ENCODE measurements at places on chromosomes 5 and 9.

- no peak for DNase-seq
Observed at GRCh38 chr9:11577522-11577921, 964.7 kb upstream of the PTPRD start.

DNA sequence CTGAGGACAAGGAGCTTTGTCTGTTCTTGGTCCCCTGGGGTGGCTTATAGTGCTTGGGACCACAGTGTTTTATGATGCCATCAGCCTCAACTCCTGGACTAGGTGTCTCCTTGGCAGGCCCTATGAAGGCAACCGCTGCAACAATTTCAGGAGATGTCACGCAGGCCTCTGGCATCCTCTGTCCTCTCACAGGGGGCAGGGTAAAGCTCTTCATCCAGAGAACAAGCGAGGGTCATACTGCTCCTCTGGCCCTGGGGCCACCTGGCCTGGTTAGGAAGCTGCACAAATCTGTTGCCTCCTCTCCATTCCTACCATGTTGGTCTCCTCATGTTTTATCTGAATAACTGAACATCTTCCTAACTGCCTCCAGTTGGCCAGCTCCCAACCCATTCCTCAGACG is 148.9 kb upstream of the SPEF2 start:
- DNase-seq: no peak

DNA sequence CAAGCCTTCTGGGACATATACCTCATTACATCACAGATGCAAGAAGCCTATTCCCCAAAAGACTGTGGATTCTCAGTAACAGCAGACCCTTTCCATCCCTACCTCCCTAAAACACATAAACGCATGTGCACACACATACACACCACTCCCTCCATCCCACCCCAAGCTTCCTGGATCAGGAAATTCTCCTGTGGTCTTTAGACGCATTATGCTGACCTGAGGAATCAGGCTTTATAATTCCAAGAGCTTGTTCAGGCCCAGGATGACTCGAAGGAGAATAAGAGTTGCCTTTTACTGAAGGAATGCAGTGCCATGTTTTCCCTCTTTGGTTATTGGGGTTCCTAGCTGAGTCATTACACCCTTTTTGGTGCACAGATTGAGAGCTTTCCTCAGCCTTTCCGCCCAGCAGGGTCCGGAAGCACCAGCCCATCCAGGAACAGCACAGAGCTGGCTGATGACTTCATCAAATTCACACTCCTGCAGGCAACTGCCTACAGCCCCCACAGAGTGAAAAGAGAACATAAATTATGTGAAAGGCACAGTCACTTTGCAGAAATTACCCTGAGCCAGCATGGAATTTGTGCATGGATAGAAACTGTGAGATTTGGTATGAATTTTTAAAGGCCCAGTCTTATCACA is 385.0 kb upstream of the TRPC7 start:
- DNase-seq: peak; percentile 10

DNA sequence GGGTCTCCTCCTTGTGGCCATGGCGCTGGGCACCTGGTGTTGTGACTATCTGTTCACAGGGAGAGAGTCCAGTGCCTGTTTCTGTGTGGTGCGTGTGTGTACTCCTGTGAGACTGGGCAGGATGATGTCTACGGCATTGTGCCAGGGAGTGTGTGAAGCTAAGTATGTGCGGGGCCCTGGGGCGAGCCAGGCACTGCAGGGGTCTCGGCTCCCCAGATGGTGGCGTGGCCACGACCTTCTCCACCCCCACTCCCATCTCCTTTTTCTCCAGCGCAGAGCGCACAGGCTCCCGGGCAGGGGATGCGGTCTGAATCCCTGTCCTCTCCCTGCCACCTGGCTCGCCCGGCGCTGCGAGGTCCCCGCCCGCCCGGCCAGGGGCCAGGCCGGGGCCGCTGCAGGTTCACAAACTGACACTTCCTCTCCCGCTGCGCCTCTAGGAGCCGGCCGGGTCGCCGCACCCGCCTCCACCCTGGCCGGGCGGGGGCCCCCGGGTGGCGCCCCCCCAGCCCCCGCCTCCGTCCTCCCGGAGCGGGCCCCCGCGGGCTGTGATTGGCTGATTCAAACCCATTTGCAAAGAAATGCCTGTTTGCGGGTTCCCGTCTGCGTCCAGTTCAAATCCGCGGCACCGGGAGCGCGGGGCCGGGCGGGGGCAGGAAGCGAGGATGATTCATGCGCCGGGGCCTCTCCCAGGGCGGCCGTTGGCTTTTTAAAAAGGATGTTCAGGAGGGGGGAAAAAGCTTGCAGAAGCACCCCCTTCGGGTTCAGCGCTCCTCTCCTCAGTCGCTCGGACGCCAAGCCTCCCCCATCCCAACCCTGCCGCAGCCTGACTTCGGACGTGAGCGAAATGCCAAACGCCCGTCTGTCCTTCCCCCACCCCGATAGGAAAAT is 790 bp downstream of the PHF19 start:
- peak; percentile 76 for DNase-seq

GRCh38 chr9:94031380-94031779 is 52.9 kb upstream of the PTPDC1 start:
- no peak for DNase-seq

DNA sequence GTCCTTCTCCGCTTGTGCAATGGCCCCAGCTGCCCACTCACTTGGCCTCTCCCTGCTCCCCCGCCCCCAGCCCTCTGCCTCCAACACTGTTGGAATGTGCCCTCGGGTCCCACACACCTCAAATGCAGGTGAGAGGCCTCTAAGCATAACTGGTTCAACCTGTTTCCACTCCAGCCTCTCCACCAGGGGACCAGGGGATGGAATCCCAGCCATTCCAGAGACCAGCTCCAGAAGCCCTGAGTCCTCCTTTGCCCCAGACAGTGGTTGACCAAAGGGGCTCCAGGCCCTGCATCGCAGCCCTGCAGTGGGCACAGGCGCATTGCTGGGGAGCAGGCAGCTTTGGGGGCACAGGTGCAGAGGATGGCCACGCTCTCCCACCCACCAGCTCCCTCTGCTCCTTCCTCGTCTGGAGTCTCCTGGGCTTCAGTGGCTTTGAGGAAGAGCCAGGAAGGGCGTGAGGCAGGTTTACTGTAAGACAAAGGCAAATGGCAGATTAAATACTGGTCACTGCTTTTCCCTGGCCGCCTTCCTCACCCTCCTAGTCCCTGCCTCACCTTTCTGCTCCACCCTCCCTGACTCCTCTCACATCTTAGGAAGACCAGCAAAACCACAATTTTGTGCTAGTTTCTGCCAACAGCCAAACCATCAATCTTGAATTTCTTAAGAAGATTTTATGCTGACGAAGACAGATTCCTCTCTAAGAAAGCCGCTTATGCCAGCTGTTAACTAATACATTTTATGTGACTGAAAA is 29.1 kb upstream of the IRX2 start:
- no peak for DNase-seq

- DNase-seq: no peak
Observed at GRCh38 chr9:75235632-75236031, 147.3 kb downstream of the OSTF1 start.

DNA sequence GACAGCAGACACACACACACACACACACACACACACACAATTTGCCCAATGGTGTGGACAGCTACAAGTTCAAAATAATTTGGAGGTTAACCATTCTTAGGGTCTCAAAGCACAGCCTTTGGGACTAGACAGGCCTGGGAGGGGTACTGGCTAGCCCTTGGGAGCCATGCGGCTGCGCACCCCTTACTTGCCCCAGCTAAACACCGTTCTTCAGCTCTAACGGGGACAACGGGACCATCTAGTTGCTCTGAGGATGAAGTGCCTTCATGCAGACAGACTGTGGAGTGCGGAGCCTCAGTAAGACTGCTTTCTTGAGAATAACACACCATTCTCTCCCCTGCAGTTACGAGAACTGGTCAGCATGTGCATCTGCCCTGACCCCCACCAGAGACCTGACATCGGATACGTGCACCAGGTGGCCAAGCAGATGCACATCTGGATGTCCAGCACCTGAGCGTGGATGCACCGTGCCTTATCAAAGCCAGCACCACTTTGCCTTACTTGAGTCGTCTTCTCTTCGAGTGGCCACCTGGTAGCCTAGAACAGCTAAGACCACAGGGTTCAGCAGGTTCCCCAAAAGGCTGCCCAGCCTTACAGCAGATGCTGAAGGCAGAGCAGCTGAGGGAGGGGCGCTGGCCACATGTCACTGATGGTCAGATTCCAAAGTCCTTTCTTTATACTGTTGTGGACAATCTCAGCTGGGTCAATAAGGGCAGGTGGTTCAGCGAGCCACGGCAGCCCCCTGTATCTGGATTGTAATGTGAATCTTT is 64.6 kb downstream of the PSMB7 start:
- no peak for DNase-seq

DNA sequence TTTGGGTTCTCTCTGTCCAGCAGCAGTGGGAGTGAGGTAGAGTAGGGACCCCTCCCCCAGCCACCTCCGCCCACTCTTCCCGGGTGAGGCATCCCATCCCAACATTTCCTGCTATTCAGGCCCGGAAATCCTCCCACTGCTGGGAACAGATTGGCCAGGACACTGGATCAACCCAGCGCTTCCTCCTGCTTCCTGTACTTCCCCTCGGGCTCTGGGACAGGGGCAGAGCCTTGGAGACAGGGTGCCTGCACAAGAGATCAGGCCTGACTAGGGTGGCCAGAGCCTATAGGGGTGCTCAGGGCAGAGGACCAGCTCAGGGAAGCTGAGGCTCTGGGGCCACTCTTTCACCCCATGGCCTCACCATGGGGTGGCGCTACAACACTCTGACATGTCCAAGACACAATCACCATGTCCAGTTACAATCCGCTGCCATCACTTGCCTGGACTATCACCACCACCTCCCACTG is 14.5 kb downstream of the SH2D3C start:
- DNase-seq: no peak

DNA sequence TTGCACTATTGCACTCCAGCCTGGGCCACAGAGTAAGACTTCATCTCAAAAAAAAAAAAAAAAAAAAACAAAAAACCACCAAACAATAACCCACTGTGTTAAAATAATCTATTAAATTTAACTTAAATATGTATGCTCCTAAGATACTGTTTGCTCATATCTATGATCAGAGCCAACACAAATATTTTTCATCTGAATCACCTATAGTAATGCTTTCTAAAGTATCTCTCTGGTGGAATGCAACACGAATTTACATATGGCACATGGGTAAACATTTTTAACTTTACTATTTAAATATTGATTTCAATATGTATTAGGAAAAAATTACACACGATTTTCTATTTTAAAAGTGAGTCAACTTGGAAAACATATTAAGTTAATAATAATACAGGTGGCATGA is 196.4 kb downstream of the RFX3 start:
- no peak for DNase-seq

GRCh38 chr5:41334758-41335157 is 121.4 kb upstream of the C6 start:
- peak; percentile 1 for DNase-seq

DNA sequence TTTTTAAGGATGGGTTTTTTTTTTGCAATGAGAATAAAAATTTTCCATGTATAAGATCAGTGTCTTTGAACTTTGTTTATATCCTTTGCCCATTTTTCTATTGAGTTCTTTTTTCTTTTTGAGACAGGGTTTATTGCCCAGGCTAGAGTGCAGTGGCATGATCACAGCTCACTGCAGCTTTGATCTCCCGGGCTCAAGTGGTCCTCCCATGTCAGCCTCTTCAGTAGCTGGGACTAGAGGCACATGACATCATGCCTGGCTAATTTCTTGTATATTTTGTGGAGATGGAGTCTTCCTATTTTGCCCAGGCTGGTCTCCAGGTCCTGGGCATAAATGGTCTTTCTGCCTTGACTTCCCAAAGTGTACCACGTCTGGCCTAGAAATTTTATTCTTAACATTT is 21.2 kb downstream of the GPBP1 start:
- no peak for DNase-seq

DNA sequence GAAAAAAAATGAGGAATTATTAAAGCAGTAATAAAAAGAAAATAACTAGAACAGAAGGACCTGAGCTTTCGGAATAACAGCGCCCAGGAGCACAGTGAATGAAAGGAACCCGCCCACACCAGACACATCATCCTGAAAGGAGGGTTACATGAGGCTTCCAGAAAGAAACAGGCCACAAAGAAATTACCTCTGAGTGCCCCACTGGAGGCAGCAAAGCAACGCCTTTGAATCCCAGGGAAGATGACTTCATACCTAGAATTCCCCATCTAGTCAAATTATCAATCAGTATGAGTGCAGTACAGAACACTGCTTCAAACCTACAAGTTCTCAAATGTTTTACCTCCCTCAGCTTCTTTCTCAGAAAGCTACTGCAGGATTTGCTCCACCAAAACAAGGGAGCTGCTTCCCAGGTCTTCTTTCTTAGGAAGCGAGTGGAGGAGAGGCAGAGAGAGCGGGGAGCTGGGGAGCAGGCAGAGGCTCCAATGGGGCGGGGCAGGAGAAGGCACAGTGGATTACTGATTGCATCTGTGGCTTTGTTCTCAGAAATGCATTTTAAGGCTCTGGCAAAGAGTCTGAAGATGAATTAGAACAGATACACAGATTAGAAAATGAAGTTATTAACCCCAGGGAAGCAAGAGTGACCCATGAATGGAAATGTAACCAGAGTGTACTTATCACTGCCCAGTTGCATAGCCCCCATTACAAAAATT is 87.1 kb downstream of the SEMA4D start:
- DNase-seq: no peak

DNA sequence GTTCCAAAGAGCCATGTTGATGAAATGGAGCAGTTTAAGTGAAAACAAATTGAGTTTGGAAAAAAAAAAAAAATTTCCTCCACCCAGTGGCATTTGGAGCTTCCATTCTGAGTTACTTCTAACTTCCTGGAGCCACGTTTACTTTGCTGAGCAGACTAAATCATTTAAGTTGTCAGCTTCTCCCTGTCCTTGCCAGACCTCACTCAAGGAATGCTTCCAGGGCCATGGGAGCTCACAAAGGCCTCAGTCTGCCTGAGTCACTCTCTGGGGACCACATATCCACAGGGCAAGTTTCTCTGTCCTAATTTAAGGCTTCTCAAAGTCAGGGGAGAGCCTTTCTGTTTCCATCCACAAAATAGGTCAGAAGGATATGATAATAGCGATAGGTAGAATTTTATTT is 210.3 kb upstream of the TNC start:
- no peak for DNase-seq

DNA sequence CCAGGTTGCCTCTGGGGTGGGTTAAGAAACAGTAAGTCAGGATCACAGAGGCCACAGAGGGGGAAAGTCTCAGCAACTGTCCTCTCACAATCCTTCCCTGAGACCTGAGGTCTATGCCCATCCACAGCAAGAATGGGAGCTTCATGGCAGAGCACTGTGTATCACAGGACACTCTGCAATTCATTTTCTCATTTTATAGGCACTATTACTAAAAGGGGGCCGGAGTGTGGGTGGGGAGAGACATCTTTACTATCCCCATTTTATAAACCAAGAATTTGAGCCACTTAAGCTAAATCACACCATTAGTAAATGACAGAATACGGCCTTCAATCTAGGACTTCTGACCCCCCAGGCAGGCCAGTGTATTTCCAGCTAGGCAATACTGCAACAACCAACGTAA is 79.9 kb downstream of the LHFPL2 start:
- DNase-seq: no peak

DNA sequence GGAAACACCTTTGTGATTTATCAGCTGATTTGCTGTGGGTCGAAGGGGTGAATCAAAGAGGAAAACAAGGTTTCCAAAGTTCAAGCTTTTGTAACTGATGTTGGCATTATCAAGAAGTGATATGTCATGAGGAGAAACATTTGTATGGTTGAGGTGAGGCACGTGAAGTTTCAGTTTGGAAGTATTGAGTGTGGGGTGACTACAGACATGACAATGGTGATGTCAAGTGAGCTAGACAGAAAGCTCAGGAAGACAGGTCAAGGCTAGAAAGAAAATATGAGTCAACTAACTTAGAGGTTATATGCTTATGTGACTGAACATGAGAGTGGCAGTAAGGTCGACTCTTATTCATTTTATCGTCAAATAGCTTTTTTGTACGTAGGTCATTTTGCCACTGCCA is 99.1 kb downstream of the RAB3C start:
- DNase-seq: no peak

Data from occipital lobe (tissue), 3 donors.